Stimulated activated CD4-positive, alpha-beta T cell treated with anti-CD3 and anti-CD28 coated beads, Interleukin-4, amount 100 ng/mL, for 4 hours (primary cell): ENCODE measurements at places on chromosomes 4 and X.

DNA sequence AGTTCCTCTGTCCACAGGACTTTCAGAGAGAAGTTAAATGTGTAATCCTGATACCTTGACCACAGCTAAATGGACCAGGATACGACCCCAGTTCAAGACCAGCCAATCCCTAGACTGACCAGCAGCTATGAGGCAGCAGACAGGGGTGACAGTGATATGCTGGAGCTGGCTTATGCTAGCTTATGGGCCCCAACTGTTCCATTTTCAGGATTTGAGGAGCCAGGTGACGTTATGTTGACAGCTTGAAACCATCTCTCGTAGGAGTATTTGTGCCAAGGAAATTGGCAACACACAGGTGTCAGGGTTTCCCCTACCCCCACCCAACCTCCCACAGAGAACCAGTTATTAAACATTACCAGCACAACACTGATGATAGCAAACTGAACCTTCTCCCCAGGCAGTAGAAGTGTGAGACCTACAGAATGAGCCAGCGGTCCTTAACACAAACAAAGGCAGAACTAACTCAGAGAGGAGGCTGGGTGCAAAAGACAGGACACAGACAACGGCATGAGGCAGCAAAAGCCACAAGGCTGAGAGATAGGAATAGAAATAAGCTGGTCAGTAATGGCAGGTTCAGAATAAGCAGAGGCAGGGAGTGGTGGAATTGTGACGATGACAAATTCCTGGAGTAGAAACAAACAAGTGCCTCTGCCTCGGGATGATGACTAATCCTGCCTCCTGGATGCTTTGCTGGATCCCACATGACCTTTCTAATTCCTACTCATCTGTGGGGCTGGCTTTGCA, 85.6 kb upstream of the CPEB2 start:
- no peak for DNase-seq

- DNase-seq = no peak
Observed at GRCh38 chrX:69094977-69095669, 70.1 kb downstream of the PJA1 start.

DNA sequence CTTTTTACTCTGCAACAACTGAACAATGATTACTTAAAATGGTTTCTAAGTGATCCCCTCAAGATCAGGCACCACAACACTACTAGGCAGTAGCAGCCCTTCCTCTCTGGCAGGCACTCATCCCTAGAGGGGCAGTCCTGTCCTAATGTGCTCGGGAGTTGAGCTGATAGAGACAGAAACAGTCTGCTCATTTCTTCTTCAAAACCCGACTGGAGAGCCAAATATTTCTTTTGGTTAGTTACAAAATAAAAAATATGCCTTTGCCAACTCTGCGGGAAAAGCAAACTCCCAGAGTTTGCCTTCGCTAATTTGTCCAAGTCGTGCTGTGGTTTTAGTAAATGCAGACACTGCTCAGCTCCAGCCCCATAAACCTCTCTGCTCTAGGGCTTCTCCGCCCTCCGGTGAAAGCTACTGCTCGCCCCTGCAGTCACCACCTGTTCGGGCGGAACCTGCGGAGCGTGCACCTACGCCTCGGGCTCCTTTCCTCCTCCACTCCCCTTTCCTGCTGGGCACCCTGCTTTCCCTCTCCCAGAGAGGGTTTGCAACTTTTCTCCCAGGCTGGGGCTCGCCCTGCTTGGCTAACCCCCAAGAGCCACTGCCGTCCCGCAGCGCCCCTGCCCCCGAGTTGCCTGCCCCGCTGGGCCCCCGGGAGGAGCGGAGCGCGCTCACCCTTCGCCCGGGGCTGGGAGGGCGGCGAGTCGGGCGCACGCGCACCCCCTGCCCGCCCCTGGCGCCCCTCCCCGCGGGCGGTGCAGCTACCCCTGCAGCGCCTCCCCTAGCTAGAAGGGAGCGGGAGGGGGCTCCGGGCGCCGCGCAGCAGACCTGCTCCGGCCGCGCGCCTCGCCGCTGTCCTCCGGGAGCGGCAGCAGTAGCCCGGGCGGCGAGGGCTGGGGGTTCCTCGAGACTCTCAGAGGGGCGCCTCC, at the start of gene NPNT:
TSS of gene NPNT (plus strand) at position 812 of the 923 bp plus-strand sequence. CDS start 182 bp downstream, outside the sequence.
- DNase-seq = no peak

DNA sequence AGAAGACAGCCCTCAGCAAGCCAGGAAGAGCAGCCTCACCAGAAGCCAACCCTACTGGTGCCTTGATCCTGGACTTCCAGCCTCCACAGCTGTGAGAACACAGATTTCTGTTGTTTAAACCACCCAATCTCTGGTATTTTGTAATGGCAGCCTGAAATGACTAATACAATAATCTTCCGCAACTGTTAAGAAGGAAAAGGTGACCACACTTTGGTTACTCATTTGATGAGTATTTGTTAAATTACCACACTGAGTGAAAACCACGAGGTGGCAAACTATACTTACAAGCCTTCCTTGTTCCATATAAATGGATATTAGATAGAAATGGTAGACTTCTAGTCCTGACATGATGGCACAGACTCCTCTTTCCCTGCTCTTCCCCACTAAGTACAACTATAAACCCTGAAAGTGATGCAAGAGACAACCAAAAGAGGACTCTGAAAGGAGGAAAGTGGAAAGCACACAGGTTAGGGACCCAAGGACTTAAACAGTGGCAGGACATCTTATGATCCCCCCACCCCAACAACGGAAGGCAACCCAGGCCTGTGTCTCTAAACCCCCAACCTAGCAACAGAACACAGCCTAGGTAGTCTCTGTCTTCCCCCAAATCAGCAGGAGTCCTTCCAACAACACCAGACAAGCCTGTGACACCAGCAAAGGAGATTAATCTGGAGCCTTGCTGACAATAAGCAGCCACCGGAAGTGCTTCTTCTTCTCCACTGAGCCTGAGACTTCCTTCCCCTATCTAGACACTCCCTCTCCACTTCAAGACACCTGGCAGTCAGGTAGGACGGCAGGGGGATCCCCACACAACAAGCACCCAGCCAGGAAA, 12.3 kb downstream of the ZNF182 start:
- DNase-seq = no peak

DNA sequence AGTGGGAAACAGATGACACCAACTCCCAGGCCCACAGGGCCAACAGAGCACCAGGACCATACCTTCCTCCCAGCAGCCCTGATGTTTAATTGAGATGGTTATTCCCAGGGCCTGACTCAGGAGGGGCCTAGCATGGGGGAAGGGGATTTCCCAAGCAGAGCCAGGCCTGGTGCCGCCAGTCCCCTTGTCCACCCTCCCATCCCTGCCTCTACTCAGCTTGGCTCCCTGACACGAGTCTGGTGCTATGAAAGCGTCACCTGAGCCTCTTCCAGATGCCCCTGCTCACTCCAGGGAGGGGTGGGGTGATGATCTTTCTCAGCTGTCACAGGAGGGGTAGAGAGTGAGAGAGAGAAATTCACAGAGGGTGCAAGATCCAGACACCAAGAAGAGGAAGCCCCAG, 72.7 kb downstream of the EFNB1 start:
- no peak for DNase-seq

GRCh38 chr4:104616401-104616820, 121.7 kb upstream of the CXXC4 start:
- DNase-seq = no peak

DNA sequence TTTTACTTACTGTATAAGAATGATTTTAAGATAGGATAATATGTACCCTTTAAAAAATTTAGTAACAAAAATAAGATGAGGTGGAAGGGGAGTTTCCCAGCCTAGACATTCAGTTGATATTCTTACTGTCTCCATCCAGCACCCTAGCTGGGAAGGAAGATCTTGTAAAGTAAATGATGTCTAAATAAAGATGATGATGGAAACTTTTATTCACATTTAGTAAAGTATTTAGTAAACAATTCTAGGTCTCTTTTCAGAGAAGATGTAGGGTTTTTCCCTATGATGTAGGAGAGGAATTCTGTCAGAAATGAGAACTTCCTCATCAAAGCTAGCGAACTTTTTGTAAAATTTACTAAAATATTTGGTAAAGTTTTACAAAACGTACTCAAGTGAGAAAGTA, 136.8 kb downstream of the RAPGEF2 start:
- DNase-seq = no peak

- DNase-seq = no peak
Observed at GRCh38 chr4:581181-581580, 5.1 kb upstream of the TMEM271 start.

- DNase-seq = no peak
Observed at GRCh38 chrX:21656587-21657317, 1.4 kb downstream of the KLHL34 start.

DNA sequence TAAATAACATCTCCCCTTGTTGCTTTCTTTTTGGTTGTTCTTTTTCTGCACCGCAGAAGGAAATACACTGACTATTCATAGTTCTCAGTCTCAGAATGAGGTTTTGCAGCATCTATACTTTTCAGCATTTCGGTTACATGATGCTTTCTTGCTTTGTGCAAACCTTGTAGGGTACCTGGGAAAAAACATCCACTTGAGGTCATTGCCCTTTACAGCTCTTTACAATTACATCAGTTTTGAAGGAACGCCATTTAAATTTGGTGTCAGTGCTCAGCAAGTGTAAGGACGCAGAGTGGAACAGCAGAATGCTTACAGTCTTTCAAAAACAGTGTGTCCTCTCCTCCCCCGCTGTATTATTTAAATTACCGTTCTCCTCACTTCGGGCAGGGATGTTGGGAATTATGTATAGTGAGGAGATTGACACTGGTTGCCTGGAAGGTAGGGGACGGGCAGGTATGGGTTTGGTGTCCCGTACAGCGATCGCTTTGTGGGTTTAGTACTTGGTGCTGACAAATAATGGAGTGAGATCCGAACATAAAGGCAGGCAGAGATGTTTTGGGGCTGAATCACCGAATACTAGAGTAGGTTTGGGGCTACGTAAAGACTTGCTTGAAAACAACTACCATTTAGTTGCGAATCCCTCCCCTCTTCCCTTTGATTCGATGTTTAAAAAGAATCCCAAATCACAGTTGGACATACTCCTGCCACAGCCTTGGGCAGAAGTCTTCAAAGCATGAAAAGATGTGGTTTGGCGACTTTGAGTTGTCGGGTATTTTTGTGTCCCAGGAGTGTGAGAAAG, 2.0 kb upstream of the NKX3-2 start:
- no peak for DNase-seq

GRCh38 chr4:46385235-46385634, 4.7 kb downstream of the GABRA2 start:
- DNase-seq = no peak

DNA sequence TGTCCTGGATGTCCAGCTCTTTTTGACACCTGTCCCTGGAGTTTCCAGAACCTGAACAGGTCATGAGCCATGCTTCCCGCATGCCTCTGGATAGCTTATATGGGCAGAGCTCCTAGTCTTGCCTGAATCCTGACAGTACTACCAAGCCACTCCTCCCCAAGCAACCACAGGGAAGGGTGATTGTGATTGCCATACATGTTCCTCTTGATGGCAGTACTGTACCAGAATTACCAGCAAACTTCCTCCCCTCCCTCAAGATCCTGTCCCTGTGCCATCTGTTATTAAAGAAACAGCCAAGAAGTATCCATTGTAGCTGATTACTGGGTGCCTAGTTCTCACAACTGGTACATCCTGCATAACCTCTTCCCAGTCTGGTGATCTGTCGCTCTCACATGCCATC, 264.3 kb upstream of the AGTR2 start:
- no peak for DNase-seq

GRCh38 chr4:22596409-22596808, 80.5 kb upstream of the ADGRA3 start:
- no peak for DNase-seq

DNA sequence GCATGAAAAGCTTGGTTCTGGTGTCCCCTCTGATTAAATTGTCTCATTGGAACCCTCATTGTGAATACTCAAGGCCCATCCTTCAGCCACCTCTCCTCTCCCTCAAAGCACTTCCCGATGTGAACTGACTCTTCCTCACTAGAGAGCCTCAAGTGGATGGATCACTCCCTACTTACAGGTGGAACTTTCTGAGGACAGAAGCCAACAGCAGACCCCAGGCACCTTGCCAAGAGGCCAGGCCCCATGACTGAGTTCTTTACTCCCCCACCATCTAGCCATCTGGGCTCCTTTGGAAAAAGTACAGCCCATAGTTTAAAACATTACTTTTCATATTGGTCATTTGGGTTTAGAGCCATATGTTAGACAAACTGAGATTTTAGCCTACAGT, 224.1 kb downstream of the SHROOM3 start:
- no peak for DNase-seq

DNA sequence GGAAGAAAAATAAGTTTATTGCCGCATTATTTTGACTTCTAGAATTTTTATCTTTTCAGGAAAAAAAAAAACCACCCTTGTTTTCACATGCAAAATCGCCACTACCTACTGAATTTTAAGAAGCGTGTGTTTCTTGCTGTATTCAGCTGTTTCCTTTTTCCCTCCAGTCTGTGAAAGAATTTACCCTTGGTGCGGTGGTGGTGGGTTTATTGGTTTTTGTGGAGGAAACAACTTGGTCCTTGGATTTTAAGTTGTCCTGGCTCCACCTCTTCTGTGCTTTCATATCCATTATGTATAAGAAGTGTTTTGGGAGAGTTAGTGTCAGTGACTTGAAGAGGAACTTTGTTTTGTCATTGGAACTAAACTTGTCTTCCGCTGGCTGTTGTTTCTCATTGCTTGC, 8.1 kb downstream of the RAPGEF2 start:
- DNase-seq = no peak

GRCh38 chr4:57291911-57292310, 181.7 kb upstream of the IGFBP7 start:
- DNase-seq = no peak

GRCh38 chr4:163127621-163128020, 39.1 kb downstream of the NAF1 start:
- no peak for DNase-seq

DNA sequence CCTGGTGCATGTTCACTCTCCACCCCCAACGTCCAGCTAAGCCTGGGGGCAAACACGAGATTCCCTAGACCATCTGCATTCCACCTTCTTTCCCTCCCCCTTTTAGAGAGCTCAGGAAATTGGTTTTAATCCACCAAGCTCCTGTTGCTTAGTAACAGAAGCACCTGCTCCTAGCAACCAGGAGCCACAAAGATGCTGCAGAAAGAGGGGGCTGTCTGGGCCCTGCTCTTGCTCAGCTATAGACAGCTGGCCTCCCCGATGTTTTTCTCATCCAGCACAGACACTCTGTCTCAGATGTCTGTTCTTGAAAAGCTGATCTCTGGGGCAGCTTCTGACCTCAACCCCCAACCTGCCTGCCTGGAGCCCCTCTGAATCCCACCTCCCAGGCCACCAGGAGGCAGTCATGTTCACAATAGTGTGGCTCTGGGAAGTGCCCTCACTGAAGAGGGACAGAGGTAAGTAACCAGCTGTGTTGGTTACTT, 71.5 kb downstream of the SLC16A2 start:
- peak; percentile 3 for DNase-seq

GRCh38 chrX:54248309-54248708, 65.3 kb upstream of the FAM120C start:
- DNase-seq = no peak

- no peak for DNase-seq
Observed at GRCh38 chr4:155907556-155907955, 4.1 kb downstream of the TDO2 start.
